ENCODE measurements at places on chromosomes 2 and 18.

DNA sequence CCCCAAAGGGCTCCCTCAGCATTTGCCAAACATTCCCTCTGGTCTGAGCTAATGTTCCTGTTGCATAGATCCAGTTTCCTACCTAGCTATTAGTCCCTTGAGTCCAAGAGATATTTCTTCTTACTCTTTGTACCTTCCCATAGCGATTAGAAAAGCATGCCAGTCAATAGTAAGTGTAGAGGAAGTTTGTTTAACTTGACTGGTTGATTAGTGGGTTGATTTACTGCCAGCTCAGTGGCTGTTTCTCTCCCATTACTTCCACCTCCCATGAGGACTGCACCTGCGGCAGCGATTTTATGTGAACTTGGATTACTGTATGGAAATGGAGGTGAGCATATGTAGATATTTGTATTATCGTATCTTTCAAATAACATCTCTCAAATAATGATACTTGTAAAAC, 1748.4 kb upstream of the CELF4 start:
- no peak for DNase-seq

- no peak for DNase-seq
These were observed 32.8 kb upstream of the CELF4 start for GRCh38 chr18:37598396-37598795.

- DNase-seq = no peak
These were observed 2.1 kb downstream of the LBH start for GRCh38 chr2:30233271-30234009.

DNA sequence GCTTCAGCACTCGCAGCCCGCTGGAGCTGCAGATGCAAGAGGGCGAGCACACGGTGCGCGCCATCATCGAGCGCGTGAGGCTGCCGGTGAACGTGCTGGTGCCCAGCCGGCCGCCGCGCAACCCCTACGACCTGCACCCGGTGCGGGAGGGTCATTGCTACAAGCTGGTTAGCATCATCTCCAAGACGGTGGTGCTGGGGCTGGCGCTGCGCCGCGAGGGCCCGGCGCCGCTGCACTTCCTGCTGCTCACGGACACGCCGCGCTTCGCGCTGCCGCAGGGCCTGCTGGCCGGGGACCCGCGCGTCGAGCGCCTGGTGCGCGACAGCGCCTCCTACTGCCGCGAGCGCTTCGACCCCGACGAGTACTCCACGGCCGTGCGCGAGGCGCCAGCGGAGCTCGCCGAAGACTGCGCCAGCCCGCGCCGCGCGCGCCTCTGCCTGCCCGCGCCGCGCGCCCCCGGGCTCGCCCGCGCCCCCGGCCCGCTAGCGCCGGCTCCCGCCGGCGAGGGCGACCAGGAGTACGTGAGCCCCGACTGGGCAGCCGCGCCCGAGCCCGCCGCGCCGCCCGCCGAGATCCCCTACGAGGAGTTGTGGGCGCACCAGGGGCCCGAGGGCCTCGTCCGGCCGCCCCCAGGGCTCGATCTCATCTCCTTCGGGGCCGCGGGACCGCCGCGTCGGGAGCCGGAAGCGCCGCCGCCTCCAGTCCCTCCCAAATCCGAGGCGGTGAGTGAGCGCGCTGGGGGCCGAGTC, 11.8 kb downstream of the GAREM2 start:
- DNase-seq = peak; percentile 78

- DNase-seq = no peak
These were observed 31.5 kb upstream of the ATIC start for GRCh38 chr2:215280326-215280725.

DNA sequence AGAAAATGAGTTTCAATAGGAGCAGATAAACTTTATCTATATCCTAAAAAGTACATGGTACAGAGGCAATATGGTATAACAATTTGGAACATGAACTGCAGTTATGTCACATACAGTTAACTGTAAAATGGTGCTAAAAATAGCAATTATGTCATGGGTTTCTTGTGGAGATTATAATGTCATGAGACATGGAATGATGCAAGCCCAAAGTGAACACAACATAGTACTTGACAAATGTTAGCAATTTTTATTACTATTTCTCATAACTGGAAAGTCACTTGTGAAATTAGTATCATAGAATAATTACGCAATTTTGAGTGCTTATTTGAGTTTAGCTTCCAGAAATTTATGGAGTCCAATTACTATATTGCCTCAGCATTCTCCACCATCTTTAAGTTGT, 1263.4 kb downstream of the DSC3 start:
- no peak for DNase-seq

GRCh38 chr2:138504546-138505235, 3.1 kb downstream of the SPOPL start:
- no peak for DNase-seq

- DNase-seq = no peak
These were observed 176.4 kb downstream of the ANKRD44 start for GRCh38 chr2:197134206-197134605.

- DNase-seq = no peak
These were observed 150.2 kb upstream of the MSH6 start for GRCh38 chr2:47632754-47633153.

DNA sequence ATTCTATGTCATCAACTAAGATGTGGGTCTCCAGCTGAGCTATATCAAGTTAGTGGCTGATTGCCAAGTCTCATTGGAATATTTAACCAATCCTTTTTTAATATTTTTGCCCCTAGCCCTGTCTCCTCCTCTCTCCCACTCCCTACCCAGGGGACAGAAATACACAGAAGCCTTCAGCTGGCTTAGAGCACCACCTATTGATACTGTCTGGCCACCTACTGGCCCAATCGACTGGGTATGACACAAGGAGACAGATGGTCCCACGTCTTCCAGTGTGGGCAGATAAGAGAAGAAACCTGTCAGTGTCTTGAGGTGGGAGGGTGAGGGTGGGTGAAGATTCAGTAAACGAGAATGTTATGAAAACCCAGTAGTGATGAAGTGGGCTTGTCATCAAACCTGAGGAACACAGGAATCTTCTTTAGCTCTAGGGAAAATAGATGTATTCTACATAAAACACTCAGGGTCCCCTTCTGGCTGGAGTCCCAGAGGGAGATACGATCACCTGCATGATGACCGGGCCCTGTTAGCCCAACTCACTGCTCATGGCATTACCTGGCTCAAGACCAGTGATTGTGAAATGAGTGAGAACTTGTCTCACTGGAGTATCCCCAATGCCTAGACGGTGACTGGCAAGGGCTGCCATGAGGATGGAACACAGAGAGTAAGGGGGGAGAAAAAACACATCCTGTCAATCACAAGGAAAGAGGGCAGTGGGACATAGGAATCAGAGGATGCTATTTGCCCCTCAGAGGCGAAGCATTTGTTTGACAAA, 26.7 kb downstream of the POLR1A start:
- DNase-seq = no peak

DNA sequence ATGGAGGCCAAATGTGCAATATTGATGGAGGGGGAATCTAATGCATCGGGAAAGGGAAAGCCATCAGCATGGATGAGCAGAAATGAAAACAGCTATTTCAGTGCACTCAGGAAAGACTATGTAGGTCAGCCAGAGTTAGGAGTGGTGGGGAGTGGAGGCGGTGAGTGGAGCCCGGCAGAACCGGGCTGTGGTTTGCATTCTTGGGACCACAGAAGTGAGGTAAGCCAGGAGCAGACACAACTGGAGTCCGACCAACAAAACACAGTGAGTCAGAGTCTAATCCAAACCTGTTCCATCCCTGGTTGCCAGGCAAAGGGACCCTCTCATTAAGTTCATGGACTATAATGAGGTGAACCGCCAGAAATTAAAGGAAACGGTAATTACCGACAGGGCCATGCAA, 61.1 kb upstream of the RAB12 start:
- DNase-seq = no peak

DNA sequence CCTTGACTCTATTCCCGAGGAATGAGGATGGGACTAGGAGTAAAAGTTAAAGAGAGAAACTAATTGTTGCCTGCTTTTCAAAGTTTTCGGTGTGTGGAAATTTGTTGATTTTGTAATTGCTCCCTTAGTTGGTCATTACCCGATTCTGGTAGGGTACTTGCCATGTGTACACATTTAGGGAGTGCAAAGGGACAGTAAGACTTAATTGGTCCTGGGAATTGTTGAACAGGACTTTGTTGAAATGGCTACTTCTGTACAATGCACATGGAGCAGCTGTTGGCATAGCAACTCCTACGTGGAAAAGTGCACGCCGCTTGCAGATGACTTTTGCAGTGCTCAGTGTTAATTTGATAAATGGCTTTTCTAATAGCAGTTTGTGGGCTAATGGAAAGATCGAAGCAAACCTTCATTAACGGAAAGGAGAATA, 22.9 kb downstream of the EPAS1 start:
- DNase-seq = no peak

DNA sequence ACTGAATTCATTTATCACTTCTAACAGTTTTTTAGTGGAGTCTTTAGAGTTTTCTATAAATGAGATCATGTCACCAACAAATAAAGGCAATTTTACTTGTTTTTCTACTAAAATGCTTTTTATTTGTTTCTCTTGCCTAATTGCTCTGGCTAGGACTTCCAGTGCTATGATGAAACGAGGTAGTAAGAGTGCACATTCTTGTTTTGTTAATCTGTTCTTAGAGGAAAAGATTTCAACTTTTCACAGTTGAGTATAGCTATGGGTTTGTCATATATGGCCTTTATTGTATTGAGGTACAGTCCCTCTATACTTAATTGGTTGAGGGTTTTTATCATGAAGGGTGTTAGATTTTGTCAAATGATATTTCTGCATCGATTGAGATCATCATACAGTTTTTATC, 5.6 kb downstream of the IL18RAP start:
- no peak for DNase-seq

DNA sequence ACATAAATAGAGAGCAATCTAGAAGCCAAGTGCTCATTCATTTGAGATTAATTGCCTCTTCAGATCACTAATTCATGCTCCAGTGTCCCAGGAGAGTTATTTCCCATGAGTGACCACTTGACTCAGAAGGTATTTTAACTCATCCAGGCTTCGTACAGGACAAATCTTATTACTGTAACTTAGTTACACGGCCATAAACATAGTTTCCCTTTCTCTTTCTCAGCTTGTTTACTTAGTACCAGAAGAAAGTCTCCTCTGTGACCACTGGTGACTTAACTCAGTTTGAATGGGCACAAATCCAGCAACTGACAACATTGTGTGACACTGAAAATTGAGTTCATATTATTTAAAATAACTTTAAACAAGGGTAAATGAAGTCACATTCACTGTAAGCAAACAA, 25.3 kb downstream of the MMADHC start:
- DNase-seq = no peak

DNA sequence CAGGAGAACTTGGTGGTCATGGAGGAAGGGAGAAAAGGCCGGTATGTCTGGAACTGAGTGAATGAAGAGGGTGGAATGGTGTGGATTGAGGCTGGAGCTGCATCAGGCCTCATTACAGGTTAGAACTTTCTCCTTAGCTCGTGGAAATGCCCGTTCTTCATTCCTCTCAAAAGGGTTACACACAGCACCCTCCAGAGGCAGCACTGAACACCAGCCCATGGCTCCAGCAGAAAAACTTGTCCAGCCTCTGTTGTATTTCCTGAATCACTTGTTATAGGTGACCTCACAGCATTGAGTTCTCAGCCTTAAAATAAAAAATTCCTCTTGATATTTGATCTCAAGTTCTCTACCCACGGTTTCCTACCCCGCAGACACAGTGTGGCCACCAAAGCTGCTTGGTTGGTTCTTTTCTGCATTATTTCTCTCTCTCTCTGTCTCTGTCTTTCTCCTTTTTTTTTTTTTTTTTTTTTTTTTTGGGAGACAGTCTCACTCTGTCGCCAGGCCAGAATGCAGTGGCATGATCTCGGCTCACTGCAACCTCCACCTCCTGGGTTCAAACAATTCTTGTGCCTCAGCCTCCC, 89.6 kb downstream of the ITGB1BP1 start:
- DNase-seq = no peak

DNA sequence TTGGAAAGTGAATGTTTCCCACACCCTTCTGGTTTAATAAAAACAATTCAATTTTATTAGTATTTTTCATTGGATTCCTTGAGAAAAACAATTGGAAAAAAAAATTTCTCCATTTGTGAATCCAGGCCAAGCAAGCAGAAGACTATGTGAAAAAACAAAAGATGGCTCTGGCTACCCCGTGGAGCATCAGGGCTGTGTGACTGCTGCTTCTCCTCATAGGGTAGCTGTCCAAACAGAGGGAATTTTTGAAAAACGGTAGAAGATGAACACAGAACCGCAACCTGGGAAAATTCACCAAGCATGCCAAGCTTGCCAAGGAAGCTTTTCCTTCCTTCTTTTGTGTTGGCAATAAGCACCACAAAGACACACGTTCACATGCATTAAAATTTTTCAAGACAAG, 71.3 kb upstream of the ACVR2A start:
- no peak for DNase-seq
